ENCODE measurements at places on chromosomes 6 and 20. TPM values are rescaled to one million over a fixed set of nuclear protein-coding genes. Genes with fewer than 3 reads are reported as not detected.

DNA sequence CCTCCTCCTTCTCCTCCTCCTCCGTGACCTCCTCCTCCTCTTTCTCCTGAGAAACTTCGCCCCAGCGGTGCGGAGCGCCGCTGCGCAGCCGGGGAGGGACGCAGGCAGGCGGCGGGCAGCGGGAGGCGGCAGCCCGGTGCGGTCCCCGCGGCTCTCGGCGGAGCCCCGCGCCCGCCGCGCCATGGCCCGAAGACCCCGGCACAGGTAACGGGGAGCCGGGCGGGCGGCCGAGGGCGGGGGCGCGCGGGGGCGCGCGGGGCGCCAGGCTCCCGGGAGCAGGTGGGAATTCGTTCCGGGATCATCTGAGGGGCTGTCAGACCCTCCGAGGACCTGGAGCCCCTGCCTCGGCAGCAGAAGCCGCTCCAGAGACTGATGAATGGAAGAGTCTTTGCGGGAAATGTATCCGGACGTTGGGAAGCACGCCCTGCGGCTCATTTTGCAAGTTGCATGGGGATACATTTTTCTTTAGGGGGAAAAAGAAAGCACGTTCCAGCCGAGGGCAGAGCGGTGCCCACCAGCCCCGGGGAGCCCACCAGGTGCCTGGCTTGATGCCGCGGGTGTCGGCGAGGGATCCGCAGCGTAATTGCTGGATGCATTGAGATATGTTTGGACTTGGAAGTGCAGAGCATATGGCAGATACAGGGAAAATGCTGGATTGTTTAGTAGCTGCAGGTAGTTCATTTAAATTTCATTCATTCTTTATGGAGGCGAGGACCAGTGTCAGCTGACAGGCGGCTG lies 394 bp downstream of the MYB start:
- no peak for DNase-seq

SIRPA gene
- 17.6 TPM for total RNA-seq

SPTLC3 gene
- total RNA-seq: 95.6 TPM

DNA sequence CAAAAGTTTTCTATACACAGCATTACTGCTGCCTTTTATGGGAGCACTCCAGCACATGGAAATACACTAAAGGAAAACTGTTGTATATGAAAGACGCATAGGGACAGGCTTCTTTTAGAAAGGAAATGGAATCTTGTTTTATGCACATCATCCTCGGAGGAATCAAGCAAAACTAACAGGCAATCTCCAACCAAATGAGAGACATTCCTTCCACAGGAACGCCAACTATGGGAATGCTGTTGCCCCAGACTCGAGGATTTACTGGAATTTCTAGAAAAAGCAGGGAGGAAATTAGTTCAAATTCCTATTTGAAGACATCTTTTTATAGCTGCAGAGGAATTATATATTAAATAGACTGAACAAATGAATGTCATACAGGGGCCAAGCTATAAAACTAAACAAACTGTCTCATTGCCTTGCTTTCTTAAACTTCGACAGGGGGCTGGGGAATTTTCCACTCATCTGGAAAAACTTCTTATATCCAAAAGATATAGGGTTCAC lies 52.2 kb downstream of the LYRM4 start:
- no peak for DNase-seq

DNA sequence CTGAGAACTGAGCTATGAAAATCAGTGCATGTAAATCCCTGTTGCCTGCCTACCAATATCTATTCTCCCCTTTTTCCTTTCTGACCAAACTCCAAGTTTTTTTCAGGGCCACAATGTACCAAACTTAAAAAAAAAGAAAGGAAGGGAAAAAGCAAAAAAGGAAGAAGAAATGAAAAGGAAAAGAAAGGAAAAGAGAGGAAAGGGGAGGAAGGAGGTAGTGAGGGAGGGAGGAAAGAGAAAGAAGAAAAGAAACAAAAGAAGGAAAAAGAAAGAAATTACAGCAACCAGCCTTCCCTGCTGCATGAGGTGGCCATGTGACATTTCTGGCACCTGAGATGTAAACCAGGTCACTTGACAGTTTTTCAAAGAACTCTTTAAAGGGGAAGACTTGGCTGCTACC lies 4.4 kb downstream of the CNKSR3 start:
- no peak for DNase-seq

EPB41L1 gene
- total RNA-seq: 20.8 TPM

PPIL1 gene
- 202 TPM for total RNA-seq

DNA sequence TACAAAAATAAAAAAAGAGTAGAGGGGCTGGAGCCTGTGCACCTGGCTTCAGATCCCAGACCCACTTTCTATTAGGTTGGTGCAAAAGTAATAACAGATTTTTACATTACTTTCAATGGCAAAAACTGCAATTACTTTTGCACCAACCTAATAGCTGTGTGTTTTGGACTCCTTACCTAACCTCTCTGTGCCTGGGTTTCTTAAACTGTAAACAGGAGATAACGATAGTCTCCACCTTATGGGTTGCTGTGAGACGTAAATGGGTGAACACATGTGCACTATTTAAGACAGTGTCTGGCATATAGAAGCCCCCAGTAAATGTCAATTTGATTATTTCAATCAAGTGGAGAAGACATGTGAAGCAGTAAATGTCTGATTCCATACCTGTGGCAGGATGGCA lies 89.7 kb downstream of the TFAP2C start:
- no peak for DNase-seq

DNA sequence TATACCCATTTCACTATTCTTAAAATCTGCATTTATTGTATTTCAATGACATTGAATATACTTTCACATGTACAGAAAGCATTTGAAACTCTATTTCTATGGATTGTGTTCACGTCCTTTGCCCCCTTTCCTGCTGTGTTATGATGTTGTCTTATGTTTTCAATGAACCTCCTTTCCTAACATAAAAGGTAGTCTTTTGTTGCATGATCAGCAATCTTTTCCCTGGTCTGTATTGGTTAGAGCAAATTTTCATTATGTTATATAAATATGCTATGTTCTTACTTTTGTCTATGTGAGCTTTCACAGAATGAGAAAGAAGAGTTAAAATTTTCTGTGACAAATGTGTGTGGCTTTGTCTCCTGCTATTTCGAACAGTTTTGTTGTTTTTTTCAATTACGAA lies 73.1 kb downstream of the KIF16B start:
- DNase-seq: no peak

DNA sequence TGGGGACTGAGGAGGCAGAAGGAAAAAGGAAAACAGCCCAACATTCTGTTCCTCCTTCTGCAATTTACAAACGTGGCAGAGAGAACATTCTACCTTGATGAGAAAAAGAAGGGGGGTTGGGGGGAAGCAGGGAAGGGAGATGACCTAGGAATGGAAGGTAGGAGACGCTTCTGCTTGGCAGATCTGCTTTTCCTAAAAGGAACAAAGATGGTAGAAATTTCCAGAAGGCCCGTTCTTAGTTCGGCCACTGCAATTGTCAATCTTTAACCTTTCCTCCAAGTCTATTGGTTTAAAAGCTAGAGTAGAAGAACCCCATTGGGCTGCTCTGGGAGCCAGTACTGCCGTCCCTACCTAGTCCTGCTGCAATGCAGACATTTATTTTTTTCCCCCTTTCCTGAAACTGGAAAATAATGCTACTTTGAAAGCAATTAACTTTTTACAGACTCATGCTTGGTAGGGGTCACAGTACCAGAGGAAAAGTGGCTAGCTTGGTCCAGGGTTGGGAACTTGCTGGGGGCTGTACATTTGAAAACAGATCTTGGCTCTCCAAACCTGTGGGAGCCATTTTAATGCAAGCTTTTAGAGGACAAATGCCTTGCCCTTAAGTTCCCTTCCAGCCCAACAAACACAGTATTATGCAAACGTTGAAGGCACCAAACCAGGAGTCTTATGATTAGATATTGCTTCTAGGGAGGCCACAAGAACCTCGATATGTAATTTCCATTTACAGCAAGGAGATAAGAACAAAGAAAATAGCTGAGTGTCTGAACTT lies 2.6 kb downstream of the ZMYND8 start:
- DNase-seq: no peak

- DNase-seq: no peak
Observed at GRCh38 chr20:6925744-6926278, 158.3 kb downstream of the BMP2 start.

GRCh38 chr6:34576286-34576955 lies 20.3 kb upstream of the SPDEF start:
- no peak for DNase-seq

Data from HepG2 (cell line).